Stimulated activated CD8-positive, alpha-beta memory T cell treated with anti-CD3 and anti-CD28 coated beads, Interleukin-15, amount 100 ng/mL, for 48 hours (primary cell): ENCODE measurements at places on chromosomes 2 and 18.

- DNase-seq, result no peak
These were observed 81.0 kb downstream of the SPRED2 start for GRCh38 chr2:65351234-65351947.

- no peak for DNase-seq
These were observed 14.0 kb upstream of the PDCL3 start for GRCh38 chr2:100548771-100549170.

DNA sequence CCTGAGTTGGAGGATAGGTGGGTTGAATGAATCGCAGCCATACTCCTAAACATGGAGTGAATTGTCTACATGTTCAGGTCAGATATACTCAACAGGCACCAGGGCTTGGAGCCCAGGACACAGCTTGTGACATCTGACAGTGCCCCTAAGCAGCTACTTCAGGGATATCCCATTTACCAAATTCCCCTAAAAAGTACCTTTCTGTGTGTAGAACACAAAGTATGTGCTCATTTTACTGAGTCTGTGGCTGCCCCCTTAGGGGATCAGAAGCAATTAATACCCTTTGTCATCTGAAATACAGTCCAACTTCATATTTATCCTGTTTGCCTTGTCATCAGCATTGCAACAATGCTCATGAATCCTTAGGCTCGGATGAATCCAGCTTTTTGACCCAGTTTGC lies 20.8 kb downstream of the TNFRSF11A start:
- no peak for DNase-seq

GRCh38 chr2:232280341-232280740 lies 98.2 kb upstream of the ALPP start:
- no peak for DNase-seq
